ENCODE measurements at places on chromosomes 4 and X.

DNA sequence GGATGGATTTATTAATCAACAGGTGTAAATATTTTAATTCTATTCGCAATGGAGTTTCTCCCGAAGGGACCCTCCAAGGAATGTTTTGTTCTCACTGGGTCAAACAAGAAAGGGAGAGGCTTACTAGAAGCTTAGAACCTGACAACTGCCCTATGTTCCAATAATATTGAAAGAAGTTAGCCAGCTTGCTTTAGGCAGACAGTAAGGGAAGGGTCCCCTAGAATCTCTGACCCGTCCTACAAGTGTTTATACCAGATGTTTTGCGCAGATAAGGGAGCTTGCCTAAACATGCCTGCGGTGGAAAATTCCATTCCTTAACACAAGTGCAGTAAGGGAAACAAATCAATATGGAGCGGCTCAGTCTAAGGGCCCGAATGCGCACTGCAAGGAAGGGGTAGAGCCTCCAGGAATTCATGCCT is 17.7 kb downstream of the IL21 start:
- no peak for DNase-seq

DNA sequence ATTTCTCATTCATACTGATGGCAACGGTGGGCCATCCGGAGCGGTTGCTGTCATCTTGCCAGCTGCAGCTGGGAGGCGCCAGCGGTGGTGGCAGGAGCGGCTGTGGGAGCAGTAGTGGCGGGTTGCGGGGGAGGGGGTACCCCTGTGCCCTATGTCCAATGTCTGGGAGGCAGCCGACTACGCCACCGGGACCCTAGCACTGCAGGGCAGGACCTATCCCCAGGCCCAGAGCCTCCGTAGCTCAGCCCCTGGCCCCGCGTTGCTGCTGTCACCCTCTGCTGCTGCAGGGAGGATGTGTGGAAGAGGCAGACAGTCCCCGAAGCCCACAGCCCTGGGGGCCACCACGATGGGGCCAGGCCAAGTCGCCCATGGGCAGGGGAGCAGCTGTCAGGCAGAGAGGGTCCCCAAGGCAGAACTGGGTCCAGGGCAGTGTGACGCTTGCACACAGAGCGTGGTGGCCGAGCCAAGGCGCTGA is 10.0 kb upstream of the SPP1 start:
- DNase-seq: no peak

- DNase-seq: no peak
Observed at GRCh38 chr4:152684007-152684406, 4.2 kb upstream of the TMEM154 start.

GRCh38 chrX:40172401-40173142 is 74.8 kb upstream of the BCOR start:
- DNase-seq: peak; percentile 38

DNA sequence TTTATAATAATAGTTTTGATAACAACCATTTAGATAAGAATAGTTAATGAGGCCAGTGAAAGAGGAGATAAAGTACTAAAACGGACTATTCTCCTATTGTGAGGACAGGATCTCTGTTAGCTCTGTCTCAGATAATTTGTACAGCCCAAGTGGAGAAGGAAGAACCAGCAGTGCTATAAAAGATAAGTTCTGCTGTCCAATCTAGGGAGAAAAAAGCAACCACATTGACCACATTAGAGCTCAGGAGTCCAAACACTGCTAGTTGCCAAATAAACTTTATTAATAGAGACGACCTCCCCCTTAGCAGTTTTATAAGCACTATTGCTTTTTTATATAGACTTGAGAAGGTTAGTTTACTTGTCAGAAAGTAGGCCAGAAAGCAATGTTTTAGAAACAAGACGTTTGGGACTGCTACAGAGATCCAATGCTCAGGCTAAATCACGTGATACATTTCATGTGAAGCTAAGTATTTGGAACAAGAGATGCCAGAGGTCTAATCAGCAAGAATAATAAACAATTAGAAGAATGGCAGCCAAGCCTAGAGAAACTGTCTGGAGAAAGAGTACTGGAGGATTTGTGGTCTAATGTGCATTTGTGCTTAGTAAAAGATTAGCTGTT is 15.9 kb downstream of the IL15 start:
- DNase-seq: no peak

- DNase-seq: no peak
Observed at GRCh38 chr4:21656832-21657231, 291.7 kb downstream of the KCNIP4 start.

- DNase-seq: no peak
Observed at GRCh38 chr4:55183926-55184599, 58.7 kb upstream of the KDR start.

DNA sequence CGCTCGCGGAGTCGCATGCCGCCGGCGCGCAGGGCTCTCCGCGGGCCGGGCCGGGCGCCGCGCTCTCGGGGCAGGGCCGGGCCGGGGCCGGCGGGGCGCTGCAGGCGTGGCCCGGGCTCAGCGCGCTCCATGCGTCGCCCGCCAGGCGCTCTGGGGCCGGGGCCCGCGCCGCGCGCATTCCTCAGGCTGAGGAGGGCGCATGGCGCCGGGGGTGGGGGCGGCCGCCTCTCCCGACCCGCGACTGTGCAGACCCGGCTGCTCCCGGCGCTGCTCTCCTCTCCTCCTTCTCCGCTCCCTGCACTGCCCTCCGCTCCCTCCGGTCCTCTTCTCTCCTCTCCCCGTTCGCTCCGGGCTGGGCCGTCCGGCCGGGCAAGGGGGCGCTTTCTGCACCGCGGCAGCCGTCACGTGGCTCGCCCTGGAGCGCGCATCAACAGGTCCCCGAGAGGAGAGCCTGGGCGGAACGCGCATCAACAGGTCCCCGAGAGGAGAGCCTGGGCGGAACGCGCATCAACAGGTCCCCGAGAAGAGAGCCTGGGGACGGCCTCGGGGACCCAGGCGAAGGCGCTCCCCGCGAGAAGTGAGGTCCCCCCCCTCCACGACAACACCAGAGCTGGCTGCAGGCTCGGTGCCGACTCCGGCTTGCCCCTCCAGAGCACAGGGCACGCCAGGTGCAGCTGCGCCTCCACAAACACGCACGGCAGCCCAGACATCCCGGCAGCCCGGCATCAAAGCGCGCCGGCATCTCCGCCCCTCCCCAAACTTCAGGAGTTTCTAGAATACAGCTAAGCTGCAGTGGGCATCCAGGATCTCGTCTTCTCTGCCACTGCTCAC is 12.9 kb downstream of the PPP2R3B start:
- DNase-seq: no peak

- DNase-seq: no peak
Observed at GRCh38 chr4:10091531-10092181, 24.9 kb downstream of the WDR1 start.

DNA sequence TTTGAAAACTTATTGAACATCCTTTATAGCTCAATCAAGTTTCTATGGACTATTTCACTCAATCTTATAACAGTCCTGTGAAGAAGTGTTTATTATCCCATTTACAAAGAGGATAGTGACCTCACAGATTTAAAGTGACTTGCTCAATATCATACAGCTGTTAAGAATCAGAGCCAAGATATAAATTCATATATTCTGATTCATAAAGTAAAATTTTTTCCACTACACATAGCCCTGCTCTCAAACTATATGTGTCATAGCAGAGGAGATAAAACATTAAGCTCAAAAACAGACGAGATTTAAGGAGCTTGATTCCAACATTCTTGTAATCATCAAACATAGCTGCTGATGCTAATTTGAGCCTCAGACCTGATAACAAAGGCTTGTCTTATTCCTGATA is 226.8 kb downstream of the CAMK2D start:
- no peak for DNase-seq

GRCh38 chr4:63169836-63170235 is 1239.4 kb downstream of the TECRL start:
- DNase-seq: no peak

DNA sequence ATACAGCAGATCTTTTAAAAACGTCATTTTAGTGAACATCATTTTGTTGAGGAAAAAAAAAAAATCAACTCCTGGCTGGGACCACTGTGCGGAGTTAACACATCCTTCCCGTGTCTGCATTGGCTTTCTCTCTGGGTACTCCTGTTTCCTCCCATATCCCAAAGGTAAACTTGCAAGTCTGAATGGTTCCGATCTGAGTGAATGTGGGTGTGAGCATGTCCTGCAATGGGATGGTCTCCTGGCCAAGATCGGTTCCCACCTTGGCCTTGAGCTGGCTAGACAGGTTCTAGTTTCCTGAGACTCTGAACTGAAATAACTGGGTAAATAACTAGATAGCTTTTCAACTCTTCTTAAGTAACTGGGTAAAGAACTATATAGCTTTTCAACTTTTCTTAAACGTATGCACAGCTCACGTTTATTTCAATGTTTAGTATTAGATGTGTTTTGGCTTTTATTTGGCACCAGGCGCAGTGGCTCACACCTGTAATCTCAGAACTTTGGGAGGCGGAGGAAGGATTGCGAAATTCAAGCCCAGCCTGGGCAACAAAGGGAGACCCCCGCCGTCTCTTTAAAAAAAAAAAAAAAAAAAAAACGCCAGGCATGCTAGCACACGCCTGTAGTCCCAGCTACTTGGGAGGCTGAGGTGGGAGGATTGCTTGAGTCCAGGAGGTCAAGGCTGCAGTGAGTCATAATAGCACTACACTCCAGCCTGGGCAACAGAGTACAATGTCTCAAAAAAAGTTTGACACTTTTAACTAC is 14.0 kb downstream of the RBMX start:
- DNase-seq: no peak

- DNase-seq: no peak
Observed at GRCh38 chr4:144739511-144740033, 93.6 kb downstream of the HHIP start.

DNA sequence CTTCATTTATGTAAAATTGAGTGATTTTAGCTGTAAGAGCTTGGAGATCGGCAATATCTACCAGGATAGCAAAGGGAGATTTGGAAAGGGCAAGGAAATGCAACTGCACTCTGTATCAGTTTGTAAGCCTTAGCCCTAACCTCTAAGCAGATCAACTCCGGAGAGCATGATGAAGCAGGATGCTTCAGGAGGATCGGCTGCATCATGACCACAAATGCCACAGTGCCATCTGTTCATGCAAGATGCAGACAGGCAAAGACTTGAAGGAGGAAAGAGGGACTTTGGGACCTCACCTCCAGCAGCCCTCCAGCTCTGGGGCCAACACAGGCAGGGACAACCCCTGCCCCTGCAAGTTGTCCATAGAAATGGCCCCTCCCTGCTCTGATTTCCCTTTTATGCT is 377.6 kb upstream of the GATB start:
- peak; percentile 4 for DNase-seq

GRCh38 chrX:13764765-13765164 is 30.2 kb downstream of the OFD1 start:
- DNase-seq: no peak

DNA sequence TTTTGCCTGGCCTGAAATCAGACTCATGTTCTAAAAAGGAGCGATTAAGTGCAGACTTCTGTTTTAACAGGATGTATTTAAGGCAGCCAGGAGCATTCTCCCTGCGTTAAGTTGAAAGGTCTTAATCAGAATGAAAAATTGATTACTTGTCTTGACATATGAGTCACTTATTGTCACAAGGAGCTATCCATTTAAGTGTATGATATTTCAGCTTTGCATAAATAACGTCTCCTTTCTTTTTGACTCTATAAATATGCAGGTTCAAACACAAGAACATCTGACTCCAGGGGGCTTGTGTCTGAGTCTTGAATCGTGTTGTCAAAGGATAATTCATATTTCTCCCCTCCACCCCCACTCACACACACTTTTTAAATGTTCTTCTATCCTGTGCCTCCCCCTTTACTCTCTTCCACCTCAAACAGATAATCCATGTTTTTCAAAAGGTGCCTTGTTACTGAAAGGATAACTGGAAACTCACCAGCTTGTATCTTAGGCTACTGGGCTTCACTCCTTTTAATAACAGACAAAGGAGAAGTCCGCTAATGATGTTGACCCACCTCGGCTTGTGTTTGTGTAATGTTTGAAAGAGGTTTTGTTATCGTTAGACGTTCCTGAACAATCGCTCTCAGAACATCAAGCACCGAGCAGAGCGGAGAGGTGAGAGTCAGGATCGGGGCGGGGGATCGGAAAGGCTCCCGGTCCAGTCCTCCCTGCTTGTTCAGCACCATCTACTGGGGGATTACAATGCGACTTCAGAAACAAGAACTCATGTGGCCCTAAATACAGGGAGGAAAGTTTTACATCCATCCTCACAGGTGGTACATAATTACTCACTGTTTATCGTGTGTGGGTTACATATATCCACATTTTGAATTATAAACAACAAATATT is 107.5 kb upstream of the RPL34 start:
- peak; percentile 36 for DNase-seq

DNA sequence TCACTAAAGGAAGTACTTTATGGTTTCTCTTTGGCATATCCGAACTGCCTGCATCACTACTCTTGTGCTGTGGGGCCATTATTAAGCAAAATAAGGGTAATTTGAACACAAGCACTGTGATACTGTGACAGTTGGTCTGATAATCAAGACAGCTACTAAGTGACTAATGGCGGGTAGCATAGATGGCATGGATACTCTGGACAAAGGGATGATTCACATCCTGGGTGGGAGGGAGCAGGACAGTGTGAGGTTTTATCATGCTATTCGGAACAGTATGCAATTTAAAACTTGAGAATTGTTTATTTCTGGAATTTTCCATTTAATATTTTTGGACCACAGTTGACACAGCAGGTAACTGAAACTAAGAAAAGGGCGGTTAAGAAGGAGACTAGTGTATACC is 52.6 kb upstream of the CITED1 start:
- no peak for DNase-seq

DNA sequence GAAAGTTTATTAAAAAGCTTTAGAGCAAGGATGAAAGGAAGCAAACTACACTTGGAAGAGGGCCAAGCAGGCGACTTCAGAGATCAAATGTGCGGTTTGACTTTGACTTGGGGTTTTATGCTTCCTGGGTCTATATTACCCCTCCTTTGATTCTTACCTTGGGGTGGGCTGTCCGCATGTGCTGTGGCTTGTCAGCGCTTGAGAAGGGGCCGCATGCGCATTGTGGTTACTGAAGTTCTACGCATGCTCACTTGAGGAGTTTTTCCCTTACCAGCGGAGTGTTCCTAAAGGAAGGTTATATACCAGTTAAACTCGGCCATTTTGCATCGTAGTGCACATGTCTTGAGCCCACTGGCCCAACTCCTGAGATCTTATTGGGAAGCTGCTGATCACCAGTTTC is 9.9 kb downstream of the ZNF157 start:
- DNase-seq: peak; percentile 85

DNA sequence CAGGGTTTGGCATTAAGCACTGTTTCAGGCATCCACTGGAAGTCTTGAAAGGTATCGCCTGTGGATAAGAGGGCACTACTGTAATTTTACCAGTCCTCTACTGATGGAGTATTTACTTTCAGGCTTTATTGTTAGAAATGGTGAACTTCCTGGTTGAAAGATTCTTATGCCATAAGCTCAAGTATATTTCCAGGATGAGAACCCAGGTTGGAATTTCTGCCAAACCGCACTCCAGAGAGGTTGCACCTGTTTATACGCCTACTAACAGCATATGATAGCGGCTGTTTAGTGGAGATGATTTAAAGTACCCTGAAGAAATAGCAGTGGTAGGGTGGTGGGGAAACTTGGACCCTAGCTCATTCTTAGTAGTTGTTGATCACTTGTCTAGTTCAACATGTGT is 9.9 kb downstream of the FNIP2 start:
- no peak for DNase-seq

DNA sequence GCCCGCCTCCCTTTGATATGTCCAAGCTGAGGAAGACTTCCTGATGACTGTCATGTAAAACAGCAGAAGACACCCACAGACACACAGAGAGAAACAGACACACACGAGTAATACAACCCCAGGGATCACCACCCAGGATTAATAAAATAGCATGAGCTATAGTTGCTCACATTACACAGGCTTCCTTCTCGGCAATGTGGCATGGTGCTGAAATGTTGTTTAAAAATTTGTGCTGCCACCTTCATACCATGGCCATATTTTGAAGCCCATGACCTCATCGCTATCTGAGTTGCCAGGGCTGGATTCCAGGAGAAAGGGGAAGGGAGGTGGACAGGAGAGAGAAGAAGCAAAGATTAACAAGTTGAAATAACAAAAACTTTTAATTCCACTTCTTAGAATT is 111.7 kb downstream of the SYNPO2 start:
- DNase-seq: no peak

Measured in CD4-positive, alpha-beta T cell treated with Interleukin-1 beta for 1 hour (primary cell).